Activated CD8-positive, alpha-beta memory T cell treated with anti-CD3 and anti-CD28 coated beads for 4 hours (primary cell): ENCODE measurements at places on chromosomes 5 and 9.

- DNase-seq = no peak
These were observed 235.7 kb upstream of the ADAMTSL1 start for GRCh38 chr9:18238254-18238653.

- DNase-seq = no peak
These were observed 607.5 kb downstream of the ISL1 start for GRCh38 chr5:51990661-51991180.

GRCh38 chr5:143052967-143053682, 282.9 kb downstream of the ARHGAP26 start:
- DNase-seq = no peak

- DNase-seq = no peak
These were observed 151.5 kb upstream of the DAPK1 start for GRCh38 chr9:87346061-87346665.

- no peak for DNase-seq
These were observed 2.3 kb downstream of the WHRN start for GRCh38 chr9:114503009-114503408.

DNA sequence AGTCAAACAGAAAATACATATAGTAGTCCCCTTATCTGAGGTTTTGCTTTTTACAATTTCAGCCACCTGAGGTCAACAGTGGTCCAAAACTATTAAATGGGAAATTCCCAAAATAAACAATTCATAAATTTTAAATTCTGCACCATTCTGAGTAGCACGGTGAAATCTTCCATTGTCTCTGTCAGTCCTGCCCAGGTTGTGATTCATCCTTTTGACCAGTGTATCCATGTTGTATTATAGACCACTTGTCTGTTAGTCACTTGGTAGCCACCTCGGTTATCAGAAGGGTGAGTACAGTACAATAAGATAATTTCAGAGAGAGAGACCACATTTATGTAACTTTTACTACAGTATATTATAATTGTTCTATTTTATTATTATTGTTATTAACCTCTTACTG, 2.8 kb downstream of the CCDC152 start:
- no peak for DNase-seq

- no peak for DNase-seq
These were observed 142.7 kb upstream of the DHFR start for GRCh38 chr5:80797428-80798024.

DNA sequence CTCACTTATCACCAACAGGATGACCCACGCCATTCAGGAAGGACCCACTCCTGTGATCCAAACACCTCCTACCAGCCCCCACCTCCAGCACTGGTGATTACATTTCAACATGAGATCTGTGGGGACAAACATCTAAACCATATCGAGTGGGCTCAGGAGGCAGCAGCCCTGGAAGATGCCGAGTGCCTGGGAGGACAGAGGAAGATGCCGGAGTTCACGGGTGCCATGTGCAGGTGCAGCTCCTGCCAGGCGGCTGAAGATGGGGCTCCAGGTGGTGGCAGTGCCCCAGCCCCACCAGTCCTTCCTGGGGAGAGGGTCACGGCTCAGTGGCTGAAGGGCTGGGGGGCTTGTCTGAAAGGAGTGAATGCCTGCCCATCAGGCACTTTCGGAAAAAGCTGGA, 6.1 kb upstream of the CEP72 start:
- DNase-seq = no peak
